Eye (tissue), 1 donor: ENCODE measurements at places on chromosomes 3 and 15.

DNA sequence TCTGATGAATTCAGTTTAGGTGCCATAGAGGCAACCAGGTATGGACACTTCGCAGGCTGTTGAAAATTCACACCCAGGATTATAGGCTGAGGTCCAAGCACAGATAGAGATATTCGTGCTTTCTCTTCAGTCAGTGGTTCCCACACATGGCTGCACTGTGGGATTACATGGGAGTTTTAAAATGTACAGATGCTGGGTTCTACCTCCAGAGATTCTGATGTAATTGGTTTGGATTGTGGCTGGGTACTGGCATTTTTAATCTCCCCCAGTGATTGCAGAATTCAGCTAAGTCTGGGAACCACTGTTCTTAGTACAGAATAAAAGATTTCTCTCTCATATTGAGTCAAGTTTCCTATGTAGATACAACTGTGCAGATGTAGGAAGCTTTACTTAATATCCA, 91.6 kb downstream of the FOXB1 start:
- DNase-seq, result no peak

GRCh38 chr3:131405411-131405810, 23.8 kb downstream of the NUDT16 start:
- DNase-seq, result no peak

- DNase-seq, result no peak
These were observed 109.1 kb downstream of the IQSEC1 start for GRCh38 chr3:12963922-12964701.

DNA sequence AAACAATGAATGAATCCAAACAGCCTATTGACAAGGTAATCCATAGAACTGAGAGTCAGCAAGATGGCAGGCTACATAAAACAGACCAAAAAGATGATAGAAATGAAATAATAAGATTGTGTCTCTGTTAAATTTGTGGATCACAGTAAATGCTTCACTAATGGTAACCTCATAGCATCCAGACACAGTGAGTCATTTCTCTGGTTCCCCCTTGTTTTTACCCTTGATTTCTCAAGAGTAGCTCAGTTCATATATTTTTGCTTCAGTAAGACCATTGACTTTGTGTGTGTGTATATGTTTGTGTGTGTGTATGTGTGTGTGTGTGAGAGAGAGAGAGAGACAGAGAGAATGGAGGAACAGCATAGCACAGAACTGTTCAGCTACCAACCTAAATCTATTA, 546.9 kb downstream of the RBMS3 start:
- DNase-seq, result no peak

DNA sequence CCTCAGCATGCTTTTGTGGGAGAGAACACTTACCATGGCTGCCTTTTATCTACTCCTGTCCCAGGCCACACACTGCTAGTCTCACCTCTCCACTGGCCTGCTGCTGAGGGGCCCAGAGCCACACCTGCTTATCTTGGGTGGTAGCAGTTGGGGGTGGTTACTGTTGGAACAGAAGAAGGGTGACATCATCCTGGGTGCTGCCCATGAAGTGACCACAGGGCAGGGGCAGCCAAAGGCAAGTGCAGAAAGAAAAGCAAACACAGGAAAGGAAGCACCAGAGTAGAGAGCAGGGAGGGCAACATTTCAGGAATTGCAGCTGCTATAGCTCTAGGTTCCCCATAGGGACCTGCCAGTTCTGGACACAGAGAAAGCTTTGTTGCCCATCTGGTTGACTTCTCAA, 345.2 kb downstream of the VPS13C start:
- DNase-seq, result no peak

DNA sequence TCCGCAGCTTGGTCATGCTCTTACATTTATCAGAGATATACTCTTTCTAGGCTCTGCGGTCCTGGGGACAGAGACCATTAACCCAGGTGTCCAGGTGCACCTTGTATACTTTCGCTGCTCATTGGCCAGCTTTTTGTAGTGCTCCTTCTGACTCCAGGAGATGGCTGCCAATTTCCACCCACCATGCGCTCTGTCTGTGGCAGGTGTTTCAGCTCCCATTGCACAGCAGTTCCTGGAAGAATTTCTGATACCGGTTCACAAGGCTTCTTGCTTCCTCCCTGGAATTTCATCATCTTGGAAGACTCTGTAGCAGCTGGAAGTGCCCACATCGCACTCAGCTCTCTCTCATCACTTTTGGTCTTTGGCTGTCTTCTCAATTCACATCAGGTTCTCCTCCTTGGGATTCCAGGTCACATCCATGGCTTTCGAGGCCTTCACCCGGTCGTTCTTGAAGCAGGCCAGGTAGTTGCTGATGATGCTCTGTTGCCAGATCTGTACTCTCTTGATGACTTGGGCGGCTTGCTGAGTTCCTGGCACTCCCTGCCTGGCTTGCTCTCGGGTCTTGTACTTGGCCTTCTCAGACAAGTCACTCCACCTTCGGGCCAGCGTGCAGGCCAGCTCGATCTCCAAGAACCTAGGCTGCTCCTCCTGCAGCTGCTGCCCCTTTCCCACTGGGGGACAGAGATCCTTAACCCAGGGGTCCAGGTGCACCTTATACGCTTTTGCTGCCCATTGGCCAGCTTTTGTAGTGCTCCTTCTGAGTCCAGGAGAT, 41.1 kb upstream of the ARL8B start:
- DNase-seq, result no peak

DNA sequence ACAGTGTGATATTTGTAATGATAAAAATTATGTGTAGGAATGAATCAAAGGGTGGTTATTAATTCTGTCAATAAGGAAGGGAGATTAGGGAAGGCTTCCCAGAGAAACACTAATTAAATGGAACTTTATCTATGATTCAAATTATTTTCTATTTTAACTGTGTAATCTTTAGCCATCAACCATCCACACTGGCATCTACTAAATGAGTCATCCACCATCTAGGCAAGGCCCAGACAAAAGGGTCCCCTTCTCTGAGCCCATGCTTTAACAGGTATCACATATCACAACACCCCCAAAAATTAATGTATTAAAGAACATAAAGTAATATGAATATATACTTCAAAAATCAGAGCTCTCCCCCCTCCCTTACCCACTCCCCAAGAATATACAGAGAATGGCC, 19.9 kb upstream of the TPM1 start:
- DNase-seq, result no peak

- no peak for DNase-seq
These were observed 69.8 kb downstream of the TCF12 start for GRCh38 chr15:56988219-56988618.

DNA sequence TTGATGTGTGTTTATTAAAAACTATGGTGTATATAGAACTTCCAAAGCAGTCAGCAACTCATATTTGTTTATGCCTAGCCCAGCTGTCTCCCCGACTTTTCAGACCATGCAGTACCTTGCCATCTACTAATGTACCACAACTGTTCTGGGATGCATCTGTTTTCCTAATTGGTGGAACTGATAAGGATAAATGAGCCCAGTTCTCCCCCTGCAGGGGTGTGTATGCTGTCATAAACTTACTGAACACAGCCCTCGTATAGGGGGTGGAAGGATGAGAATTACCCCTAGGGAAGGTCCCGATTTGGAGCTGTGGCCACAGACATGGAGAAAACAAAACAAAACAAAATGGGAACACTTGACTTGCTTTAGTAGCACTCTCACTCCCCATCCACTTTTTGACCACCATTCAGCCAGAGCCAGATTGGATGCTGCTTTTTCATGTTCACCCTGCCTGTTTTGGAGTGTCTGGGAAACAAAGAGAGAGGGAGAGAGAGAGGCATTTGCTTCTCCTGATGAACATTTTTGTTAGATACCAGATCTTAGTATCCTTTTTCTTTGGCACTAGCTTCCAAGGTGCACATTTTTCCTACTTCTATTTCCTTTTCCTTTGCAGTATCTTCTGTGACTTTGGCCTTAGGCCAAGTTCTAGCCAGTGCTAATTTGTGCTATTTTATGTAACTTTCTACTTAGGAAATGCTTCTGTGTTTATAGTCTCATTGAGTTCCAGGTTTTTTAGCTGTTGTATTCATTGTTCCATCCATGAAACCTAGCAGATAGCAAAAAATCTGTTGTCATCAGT, 29.1 kb downstream of the CADM2 start:
- DNase-seq, result no peak

- no peak for DNase-seq
These were observed 556 bp downstream of the PEX5L start for GRCh38 chr3:180036092-180036670.

DNA sequence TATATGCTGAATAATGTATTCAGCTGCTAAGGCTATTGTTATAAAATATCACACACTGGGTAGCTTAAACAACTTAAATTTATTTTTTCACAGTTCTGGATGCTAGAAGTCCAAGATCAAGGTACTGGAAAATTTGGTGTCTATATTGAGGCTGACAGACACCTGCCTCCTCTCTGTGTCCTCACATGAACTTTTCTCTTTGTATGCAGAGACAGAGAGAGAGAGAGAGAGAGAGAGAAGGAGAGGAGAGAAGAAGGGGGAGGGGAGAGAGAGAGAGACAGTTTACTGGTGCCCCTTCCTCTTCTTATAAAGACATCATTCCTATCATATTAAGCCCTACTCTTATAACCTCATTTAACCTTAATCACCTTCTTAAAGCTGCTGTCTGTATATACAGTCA, 320.1 kb upstream of the THBS1 start:
- DNase-seq, result no peak

DNA sequence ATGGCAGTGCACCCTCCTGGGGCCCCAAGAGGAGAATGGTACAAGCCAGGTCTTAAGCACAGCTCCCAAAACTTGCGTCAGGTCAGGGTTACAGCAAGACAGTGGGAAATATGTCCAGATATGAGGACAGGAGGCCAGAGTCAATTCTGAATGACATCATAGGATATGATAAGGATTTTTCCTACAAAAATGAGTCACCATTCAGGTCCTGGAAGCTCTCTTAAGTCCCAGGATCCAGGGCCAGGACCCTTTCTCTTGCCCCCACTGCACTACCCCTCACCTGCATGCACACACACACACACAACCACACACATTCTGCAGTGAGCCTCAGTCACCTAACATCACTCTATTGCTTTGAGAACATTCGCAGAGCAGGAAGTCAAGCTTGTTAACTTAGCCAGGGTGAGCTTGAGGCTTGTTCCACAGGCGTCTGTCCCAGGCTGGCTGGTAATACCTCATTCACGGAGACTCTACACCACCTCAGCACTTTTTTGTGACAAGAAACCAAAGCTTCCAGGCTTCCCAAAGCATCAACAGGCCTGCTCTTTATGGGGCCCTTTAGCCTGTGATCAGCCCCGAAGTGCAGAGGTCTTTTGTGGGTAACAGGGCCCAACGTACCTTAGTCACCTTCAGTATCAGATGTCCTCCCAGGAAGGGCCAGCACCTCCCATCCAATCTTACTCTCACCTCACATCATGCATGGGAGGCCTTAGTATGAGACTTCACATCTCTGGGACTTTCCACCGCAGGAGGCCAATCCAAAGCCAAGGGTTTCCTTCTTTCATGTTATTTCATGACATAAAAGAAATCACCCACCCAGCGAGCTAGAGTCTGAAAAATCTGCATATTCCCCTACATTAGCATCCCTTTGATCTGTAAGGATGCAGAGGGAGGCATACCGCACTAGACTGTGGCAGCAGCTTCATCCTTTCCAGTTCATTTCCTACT, 74.0 kb upstream of the LIPC start:
- no peak for DNase-seq

GRCh38 chr3:55875113-55875512, 388.0 kb upstream of the WNT5A start:
- no peak for DNase-seq
